ENCODE measurements at places on chromosomes 13 and 19.

GRCh38 chr19:7304200-7304599, 10.0 kb upstream of the INSR start:
- no peak for DNase-seq

- peak; percentile 52 for DNase-seq
Measured at GRCh38 chr13:113034451-113035212, 65.6 kb downstream of the MCF2L start.

DNA sequence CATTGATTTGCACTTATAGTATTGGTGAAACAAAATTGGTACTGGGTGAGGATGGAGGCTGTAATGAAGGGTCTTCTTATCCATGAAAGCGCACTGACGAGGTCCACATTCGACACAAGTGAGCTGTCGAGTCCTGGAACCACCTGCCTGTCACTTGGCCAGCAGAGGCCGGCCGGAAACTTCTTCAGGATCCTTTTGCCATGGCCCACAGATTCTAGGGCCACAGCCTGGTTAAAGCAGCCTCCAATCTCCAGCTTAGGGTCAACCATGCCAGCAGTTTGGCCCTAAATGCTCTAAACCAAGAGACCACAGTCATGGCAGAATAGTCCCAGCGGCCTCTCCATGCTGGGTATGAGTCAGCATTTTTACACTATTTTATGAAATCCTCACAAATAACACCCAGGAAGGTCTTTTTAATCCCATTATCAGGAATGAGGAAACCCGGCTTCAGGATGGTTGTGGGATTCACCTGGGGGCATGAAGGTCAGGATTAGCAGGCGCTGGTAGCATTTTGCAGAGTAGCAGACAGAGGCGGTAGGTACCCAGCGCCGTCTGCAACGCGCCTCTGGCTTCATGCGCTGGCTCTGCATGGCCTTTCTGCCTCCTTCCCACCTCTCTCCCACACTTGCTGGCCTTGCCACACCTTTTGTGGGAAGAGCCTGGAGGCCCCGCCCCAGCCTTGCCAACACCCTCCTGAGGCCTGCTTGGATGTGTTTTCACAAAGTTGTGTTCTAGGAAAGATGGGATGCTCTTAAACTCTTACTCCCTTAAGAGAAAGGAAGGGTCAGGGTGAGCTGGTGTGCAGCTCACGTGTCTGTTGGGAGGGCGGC, 15.2 kb downstream of the GAS6 start:
- DNase-seq = no peak

DNA sequence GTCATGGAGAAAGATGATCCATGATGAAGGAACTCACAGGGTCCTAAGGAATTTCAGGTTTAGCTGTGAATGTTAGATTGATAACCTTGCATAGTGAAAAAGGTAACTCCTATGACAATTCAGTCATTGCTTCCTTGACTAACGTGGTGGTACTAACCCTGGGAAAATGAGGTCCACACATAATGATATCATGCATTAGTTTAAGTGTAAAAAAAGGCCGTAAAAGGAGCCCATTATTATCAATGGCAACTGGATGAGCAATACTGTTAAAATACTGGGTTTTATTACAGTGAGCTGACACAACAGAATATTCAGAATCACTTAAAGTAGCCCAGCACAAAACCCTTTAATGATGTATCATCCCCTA, 515.4 kb downstream of the DCT start:
- no peak for DNase-seq

DNA sequence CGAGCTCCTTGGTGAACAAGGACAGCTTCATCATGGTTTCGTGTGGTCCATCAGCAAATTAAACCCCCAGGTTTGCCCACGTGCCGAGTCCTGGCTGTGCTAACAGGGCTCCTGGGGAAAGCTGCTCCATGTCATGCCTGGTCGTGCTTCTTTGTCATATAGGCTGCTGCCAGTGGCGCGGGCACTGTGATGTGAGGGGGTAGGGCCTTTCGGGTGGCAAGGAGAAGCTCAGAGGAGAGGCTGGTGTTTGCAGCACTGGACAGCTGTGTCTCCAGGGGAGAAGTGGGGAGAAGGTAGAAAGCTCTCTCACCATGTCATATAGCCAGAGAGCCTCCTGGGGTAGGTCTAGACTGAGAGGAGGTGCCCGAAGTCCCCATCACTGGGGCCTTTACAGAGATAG, 13.3 kb downstream of the VSTM2B start:
- no peak for DNase-seq

DNA sequence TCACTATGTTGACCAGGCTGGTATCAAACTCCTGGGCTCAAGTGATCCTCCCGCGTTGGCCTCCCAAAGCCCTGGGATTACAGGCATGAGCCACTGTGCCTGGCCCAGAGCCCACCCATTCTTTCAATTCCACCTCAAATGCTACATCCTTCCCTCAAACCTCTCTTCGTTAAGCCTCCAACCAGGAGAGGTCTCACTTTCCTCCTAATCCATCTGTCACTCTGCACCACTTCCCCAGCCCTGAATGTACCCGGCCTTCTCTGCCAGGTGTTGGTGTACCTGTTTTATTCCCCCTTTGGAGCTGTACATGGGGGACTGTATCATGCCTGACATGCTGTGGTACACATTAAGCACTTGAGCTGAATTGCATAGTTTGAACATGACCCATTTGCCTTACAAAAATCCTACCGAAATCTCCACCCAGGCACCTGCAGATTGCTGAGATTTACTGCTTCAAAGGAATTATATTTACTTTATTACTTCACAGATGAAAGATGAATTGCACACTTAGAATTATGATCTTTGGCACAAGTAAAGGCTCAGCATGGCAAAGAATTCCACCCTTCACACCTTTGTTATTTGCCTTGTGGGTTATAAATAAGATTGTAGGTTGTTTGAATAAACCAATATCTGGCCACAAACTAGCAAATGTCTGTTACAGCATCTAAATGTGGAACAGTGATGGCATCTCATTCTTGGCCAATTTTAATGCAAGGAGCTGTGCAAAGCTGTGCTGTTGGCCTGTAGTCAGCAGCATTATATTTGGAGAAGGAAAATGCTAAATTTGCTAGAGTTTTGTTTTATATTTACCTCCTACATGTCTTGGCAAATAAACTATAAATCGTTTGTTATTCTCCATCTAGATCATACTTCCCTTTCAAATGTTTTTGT, 15.6 kb upstream of the WASF3 start:
- no peak for DNase-seq

GRCh38 chr19:33465834-33466233, 55.8 kb downstream of the PEPD start:
- DNase-seq = no peak

DNA sequence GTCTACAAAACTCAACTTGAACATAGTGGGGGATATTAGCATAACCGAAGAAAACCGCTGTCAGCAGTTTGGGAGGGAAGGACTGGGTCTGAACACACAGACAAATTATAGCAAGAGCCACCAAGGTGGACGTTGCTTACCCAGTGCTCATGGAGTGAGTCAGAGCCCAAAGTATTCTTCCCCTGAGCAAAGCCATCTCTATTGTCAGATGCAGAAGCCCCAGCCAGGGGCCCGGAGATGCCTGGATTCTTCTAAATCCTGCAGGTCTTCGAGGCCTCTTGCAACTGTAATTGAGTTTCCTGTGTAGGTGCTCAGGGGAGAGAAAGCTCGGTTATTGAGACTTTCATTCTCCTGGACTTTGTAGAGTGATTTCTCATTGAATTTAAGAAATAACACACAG, 384.5 kb downstream of the IRS2 start:
- DNase-seq = no peak

- DNase-seq = no peak
Measured at GRCh38 chr19:47885067-47885463, 1.1 kb downstream of the SULT2A1 start.

DNA sequence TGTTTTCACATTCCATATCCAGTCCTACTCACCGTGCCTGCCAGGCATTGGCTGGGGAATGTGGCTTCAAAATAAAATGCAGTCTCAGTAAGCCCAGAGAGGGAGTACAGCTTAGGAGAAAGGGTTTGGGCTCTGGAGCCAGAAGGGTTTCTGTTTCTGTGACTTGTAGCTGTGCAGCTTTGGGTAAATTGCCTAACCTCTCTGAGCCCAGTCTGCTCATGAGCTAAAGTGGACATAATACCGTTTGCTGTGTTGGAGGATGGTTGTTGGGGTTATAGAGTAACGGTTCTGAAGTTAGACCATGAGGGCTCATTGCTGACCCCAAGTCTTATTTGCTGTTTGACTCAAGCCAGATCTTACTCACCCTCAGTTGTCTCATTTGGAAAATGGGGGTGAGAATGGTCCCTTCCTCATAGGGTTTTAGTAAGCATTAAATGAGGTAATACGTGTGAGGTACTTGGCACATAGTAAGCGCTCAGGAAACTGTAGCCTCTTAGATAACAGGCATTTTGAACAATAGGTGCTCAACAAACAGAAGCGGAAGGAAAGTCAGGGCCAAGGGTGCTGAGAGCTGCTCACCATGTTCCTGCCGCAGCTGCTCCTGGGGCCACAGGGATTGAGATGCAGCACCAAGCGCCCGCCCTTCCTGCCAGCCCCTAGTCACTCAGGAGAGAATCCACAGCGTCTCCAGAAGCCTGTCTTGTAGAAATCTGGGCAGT, 45.5 kb downstream of the C13orf42 start:
- DNase-seq = no peak

DNA sequence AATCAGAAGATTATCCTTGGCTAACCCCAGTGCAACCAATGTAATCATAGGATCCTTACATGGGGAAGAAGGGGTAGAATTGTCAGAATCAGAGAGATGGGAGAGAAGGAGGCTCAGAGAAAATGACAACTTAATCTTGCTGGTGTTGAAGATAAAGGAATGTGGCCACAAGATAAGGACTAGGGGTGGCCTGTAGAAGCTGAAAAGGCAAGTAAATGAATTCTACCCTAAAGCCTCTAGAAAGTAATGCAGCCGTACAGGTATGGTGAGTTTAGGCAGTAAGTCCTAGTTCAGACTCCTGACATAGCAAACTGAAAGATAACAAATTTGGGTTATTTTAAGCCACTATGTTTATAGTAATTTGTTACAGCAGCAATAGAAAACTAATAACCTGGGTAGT, 718.5 kb downstream of the SLITRK6 start:
- no peak for DNase-seq

DNA sequence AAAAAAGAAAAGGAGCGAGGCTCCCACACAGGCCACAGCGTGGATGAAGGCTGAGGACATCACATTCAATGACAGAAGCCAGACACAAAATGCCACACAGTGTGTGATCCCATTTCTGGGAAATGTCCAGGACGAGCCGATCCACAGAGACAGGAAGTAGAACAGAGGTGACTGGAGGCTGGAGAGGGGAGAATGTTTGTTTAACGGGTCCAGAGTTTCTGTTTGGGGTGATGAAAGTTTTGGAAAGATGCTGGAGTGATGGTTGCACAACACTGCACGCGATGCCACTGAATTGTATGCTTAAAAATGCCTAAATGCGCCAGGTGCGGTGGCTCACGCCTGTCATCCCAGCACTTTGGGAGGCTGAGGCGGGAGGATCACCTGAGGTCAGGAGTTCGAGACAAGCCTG, 650 bp upstream of the FUT5 start:
- DNase-seq = peak; percentile 76

DNA sequence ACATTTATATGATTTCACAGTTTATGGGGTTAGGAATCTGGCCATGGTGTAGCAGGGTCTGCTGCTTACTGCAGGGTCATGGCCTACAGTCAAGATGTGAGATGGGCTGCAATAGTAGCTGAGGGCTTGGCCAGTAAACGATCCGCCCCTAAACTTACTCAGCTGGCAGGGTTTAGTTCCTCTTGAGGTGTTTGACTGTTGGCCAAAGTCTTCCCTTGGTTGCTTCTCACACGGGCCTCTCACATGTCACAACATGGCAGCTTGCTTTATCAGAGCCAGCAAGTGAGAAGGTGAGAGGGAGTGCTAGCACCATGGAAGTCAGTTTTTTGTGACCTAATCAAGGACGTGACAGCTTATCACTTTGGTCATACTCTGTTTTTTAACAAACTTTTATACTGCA, 77.1 kb downstream of the DNAJC3 start:
- DNase-seq = no peak

- DNase-seq = no peak
Measured at GRCh38 chr19:48487544-48487943, 18.4 kb downstream of the CYTH2 start.

GRCh38 chr19:11247934-11248333, 8.5 kb downstream of the ANGPTL8 start:
- no peak for DNase-seq

DNA sequence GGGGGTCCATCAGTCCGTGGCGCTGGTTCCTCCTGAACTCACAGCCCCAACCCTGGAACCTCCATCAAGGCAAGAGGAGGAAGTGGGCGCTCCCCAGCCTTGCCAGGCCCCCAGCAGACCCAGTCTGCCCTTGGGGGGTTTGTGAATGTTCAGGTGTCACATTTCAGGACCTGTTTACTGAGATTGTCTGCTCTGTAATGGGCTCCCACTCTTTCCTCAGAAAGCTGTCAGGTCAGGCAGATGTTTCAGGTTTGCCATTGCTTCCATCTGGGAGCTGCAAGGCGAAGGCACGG, 29.4 kb downstream of the TSSK6 start:
- DNase-seq = no peak

GRCh38 chr19:54164369-54165068, 5.0 kb upstream of the LENG1 start:
- peak; percentile 54 for DNase-seq

GRCh38 chr13:25170554-25171111, 1.5 kb downstream of the AMER2 start:
- no peak for DNase-seq

GRCh38 chr19:13149628-13150186, 468 bp downstream of the STX10 start:
- DNase-seq = peak; percentile 62

DNA sequence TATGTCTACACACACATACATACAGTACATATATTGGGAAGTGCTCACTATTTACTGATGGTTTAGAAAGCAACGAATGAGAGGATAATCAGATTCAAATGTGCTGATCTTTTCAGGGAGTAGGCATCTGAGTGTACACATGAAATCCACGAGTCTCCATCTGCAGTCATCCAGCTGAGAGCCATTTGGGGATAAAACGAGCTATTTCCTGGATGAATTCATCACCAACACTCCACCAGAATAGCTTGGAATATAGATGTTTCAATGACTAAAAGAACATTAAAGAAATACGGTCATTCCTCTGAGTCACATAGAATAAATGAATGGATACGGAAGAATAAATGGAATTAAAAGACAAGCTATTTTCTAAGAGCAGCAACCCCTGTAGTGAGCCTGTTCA, 721.6 kb upstream of the ARGLU1 start:
- DNase-seq = no peak

DNA sequence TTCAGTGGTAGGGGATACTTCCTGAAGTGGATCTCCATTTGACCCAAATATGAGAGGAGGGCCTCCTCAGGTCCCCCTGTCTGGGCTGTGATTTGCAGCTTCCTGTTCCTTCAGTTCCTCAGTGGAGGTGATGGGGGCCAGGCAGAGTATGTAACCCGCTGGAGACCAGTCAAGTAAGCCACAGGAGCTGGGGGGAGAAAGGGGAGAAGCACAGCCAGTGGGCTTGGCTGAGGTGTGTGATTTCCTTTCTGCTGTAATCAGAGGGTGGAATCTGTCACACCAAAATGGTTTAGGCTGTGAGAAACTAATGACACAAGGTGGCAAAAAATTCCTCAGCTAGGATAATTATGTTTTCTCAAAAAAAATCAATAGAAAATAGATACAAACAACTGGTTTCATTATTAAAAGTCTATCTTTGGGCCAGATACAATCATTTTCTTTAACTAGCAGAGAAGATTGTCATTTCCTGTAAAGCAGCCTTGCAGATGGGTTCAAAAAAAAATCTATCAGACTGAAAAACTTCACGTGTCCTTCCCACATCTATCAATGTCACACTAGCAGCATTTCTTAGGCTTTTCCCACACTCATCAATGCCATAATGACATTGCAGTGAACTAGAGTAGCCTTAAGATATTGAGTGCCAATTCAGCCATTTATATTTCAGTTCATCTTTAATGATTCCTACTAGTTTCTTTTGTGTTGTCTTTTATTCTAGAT, 1660.3 kb downstream of the EFNB2 start:
- DNase-seq = peak; percentile 6
